Brain pericyte (primary cell): ENCODE measurements at places on chromosomes 16 and 17.
A peak's percentile ranks its signal among the peaks of the same experiment; 100 is the strongest.

GRCh38 chr17:61627658-61628057 is 36.6 kb upstream of the NACA2 start:
- DNase-seq = no peak

DNA sequence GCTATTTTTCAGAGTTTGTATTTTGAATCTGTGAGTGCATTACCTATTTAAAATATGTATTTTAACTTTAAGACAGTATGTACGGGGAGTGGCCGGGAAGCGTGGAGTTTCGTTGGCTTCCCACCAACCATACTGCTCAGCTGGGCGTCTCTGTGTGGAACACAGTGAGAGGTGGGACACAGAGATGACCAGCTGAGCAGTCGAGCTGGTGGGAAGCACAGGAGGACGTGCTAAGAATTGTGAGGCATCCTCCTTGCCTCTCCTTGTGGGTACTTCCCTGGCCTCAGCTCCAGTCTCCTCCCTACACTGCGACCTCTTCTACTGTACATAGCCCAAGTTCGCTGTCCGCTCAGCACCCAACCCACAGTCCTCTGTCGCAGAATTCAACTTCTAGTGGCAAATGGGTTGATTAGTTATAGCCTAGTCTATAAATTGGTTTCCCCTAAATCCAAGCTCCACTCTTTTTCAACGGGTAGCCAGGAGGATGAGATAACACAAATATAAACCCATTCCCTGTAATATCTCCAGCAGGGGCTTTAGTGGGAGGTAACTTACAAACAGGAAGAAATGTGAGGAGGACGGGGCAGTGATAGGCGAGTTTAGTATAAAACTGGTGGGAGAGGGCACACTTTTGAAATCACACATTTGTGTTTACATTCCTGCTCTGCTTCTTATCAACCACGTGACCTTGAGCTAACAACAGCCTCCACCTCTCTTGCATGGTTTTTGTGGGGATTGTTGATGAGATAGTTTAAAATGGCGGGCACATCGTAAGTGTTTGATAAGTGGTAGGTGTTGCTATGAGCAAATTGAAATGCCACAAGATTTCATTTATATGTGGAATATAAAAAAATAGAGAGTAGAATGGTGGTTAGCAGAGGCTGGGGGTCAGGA is 211.9 kb upstream of the HS3ST3A1 start:
- DNase-seq = no peak

GRCh38 chr17:5871666-5872065 is 198.5 kb upstream of the WSCD1 start:
- no peak for DNase-seq

DNA sequence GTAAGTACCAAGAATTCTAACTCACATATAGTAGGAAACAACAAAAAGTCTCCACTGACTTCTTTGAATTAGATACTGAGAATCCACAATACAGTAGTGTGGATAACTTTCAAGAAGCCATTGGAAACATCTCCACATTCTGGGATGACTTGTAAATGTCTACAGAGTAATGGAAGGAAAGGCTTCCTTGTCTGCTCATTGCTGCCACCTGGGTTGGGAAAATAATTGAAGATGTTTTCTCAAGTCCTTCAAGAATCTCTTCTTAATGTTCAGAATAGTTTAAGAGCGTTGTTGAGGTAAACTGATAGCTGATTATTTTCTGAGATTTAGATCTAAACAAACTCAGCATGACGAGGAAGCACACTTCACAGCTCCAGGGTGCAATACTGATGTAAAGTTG is 14.0 kb downstream of the CPSF4L start:
- no peak for DNase-seq

- no peak for DNase-seq
These were observed 21.1 kb upstream of the PHF12 start for GRCh38 chr17:28972437-28972836.

- no peak for DNase-seq
These were observed 24.6 kb downstream of the ARSG start for GRCh38 chr17:68315930-68316329.

DNA sequence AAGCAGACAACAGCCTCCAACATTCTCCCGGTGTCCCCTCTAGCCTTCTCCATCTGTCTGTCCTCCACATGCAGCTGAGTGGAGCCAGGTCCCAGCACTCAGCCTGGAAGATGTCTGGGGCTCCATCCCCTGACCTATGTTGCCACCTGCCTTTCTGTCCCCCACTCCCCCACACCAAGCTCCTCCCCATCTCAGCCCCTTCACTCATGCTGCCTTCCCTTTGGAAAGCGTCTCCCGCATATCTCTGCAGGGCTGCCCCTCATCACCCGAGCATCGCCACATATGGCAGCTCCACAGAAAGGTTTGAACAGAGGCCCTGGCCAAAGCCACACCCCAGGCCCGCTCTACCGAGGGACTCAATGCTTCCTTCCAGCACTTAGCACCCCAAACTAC is 24.2 kb downstream of the NSMCE1 start:
- DNase-seq = no peak

DNA sequence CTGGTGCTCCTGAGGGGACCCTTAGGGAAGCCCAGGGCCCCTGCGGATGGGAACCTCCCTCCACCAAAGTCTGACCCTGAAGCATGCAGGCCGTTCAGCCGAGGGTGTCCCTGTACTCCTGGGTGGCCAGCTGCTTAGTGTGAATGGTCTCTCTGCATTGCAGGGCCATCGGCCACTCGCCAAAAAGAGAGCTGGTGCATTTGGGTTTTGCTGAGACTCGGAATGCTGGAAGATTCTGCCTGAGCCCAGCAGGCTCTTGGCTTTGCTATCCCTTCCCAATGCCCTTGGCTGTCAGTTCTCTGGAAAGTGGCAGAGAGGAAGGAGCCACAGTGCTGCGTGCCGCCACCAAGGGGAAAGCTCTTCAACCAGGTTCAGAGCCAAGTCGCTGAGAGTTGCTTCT is 2.8 kb downstream of the MEOX1 start:
- no peak for DNase-seq

- no peak for DNase-seq
These were observed at the start of gene LASP1NB for GRCh38 chr17:38925263-38925995. Gene LASP1NB (plus strand): TSS chr17:38925614.

- DNase-seq = no peak
These were observed 805 bp downstream of the HNF1B start for GRCh38 chr17:37743875-37744632.

- no peak for DNase-seq
These were observed 13.6 kb downstream of the CLEC16A start for GRCh38 chr16:10957771-10958482.

DNA sequence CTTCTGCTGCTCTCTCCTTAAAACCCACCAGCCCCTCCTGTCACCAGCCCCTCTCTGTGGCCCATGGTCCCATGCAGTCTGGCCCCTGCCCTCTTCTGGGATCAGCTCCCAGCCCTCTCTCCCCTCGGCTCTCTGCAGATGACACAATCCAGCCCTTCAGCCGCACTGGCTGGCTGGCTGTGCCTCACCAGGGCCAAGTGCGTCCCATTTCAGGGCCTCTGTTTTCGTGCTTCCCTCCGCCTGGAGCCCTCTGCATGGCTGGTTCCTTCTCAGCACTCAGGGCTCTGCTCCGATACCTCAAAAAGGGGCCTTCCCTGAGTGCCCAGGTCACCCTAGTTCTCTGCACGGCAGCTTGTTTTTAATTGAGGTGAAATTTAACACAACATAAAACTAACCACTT is 124.3 kb downstream of the SOCS1 start:
- DNase-seq = no peak

DNA sequence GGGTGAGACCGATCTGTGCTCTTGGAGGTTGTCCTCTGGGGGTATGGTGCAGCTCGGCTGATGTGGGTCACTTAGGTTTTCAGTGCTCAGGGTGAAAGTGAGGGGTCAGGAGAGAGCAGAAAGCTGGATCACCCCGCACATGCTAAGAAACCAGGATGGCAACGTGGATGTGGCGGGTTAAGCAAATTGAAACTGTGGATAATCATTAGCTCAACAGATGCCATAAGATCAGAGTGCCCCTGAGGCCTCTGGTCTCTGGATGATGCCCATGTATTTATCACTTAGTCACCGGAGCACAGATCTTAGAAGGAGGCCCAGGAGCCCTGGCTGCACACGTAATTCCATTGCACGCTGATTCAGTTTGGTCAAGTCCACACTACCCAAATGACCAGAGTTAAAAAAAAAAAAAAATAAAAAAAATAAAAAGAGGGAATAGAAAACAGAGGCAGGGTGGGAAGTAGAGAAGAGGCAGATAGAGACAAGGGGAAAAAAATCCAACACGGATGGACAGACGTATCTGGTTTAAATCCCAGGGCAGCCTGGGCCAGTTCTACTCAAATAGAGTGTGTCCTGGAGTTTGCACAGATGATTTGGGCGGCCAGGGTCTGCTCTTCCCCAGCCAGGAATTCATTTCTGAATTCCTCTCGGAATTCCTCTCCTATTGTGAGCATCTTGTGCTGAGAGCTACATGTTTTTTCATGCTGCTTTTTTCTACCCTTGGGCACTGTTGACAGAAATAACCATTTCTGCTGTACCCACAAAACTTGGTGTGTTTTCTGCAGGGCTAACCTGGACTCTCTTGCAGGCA is 378.3 kb downstream of the CPPED1 start:
- no peak for DNase-seq

- DNase-seq = no peak
These were observed 8.1 kb downstream of the GLIS2 start for GRCh38 chr16:4323845-4324488.

DNA sequence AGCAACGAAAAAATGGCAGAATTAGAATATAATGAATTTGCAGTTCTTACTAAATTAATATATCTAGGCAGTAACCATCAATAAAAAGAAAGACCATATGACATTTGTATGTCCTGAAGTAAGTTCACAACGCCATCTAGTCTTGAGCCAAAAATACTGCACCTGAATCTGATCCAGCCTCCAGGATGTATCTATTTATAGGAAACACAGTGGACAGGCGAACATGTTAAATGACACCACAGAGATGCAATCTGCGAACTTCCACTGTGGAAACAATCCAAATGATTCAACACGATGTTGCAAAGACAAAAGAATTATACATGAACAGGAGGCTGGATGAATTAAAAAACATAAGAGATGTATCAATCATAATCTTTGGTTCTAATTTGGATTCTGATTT is 197.6 kb downstream of the CDH13 start:
- no peak for DNase-seq

DNA sequence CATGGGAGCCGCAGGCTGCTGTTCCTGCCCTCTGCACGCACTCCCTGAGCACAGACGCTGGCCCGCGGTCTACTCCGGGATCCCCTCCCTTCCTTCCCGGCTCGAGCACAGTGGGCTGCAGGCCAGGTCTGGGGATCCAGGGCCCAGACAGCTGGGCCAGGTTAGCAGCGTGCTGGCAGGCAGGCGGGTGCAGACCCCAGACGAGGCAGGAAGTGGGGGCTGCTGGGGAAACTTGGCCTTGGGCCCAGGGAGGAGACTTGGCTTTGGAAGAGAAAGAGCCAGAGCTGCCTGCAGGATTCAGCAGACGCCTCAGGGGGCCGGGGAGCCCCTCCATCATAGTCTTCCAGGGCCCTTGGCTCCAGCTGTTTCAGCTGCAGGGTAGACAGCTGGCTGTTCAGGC is 30.2 kb upstream of the ABCC3 start:
- peak; percentile 36 for DNase-seq

DNA sequence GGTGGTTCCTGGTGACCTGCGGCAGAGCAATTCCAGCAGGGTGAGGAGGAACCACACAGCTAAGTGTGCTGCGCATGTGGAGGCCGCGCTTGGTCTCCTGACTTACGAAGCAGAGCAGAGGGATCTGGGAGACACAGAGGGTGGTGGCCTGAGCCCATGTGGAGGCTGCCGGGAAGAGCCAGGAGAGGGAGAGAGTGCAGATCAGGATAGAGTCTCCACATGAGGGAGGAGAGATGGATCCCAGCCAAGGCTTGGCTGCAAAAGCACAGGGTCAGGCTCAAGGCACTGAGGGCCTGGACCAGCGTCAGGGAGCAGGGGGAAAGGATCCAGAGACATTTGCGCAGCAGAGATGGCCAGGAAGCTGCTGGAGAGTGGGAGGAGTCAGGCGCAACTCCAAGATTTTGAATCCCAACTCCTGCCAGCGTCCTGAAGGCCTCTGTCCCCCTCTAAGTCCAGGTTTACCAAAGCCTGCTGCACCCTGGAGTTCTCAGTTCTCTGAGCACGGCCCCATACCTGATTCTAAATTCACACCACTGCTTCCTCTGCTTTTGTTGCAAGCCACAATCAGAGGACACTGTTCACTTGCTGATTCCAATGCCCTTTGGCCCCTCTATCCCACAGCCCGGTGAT is 11.3 kb upstream of the MLLT6 start:
- DNase-seq = no peak

- no peak for DNase-seq
These were observed 27.8 kb upstream of the RHOT1 start for GRCh38 chr17:32114536-32114935.

DNA sequence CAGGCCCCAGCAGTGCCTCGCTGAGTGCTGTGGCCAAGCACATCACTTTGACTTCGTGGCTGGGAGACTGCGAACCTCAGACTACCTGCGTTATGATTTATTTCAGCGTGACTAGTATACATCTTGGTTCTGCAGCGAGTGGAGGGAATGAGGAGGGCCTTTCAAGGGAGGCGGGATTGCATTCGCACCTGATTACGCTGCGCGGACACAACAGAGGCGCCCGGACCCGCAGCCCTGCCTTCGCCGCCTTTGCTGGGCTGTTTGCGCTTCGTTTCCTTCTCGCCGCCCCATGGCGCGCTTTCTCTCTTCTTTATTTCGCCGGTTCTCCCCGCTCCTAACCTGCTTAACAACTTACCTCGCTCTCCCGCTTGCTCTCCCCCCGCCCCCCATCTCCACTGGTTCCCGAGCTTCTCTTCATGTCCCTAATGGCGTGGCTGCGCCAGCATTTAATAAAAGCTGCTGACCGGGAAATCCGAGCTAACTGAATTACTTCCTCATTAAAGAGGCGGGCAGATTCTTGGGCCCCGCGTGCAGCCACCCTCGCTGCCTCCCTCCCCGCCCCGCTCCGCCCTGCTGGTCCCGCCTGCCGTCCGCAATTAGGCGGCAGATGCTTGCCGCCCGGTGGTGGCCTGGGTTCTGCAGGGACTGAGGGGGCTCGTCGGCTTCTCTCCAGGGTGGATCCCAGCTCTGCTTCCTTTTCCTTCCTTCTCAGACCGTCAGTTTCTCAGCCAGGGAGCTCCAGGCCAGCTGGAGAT is 257.6 kb upstream of the SDK2 start:
- no peak for DNase-seq

- DNase-seq = no peak
These were observed 286.6 kb upstream of the CCL2 start for GRCh38 chr17:33968350-33969044.

- no peak for DNase-seq
These were observed 115.9 kb upstream of the CIBAR2 start for GRCh38 chr16:85227946-85228862.

- no peak for DNase-seq
These were observed 16.7 kb upstream of the ALKBH5 start for GRCh38 chr17:18166894-18167293.

DNA sequence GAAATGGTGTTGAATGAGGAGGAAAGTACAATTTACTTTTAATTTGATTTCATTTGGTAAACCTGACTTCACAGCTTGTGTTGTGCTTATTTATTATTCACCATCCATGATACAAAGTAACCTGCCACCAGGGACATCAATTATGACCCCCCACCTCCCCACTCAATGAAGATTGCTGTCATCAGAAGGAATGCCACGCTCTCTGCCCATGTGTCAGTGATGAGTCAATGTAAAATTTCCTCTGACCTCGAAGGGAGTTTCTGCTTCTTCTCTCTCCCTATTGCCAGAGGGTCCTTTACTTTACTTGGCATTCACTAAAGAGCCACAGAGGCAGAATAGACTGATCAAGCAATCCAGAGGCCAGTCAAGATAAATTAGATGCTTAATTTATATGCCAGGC is 759.7 kb downstream of the CDH11 start:
- no peak for DNase-seq

- DNase-seq = no peak
These were observed 36.7 kb downstream of the TNFRSF13B start for GRCh38 chr17:16935241-16935663.
